NCI-H1436 (cell line): ENCODE measurements at places on chromosomes 16 and 17.

GRCh38 chr16:80936410-80936809 lies 70.3 kb downstream of the CMC2 start:
- DNase-seq, result no peak

GRCh38 chr16:51326131-51326856 lies 175.2 kb upstream of the SALL1 start:
- no peak for DNase-seq

DNA sequence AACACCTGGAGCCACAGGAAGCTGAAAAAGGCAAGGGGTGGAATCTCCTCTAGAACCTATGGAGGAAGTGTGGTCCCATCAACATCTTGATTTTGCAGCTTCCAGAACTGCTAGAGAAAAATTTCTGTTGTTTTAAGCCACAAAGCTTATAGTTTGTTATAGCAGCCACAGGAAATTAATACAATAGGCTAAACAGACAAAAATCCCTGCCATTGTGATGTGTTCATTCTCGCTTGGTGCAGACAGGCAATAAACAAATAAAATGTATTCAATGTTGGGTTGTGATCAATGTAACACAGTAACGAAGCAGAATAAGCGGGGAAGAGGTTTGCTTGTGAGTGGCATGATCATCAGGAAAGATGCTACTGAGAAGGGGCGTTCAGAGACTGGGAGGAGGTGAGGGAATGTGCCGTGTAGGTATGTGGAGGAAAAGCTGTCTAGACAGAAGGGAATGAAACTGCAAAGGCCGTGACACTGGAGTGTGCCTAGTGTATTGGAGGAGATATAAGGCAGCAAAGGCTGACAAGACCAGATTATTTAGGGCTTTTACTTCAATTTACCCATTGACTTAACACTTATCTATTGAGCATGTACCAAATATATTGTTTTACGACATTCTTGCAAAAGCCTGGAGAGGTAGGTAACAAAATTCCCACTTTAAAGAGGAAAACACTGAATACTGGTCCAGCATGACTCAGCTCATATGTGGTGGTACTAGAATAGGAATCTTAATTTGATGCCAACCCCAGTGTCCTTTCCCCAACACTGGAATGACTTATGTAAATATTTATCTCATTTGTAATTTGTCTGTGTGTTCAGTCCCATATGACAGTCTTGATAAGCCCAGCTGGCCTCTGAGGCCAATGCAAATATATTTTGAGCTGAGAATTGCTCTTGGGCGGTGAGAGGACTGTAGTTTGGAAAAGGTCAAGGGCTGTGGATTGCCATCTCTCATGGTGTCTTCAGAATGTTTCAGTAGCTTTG lies 375.9 kb downstream of the CDH13 start:
- DNase-seq, result no peak

DNA sequence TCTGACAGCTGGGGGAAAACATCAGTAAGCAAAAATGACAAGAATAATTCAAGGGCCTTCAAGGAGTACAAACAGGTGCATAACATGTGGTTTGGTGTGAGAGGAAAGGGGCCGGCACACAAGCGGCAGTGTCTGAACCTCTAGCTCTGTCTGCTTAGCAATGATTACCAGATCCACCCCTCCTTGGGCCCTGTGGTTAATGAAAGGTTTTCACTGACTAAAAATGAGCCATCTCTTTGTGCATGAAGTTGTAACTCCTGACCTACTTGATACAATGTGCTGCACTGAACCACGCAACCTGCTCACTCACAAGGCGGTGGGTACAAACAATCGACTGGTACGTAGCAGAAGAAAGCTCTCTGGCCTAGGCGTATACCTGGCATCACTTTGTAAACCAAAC lies 15.1 kb downstream of the FAM117A start:
- no peak for DNase-seq
